ENCODE measurements at places on chromosomes 11 and 22. TPM values are rescaled to one million over a fixed set of nuclear protein-coding genes. Genes with fewer than 3 reads are reported as not detected.
A peak's percentile ranks its signal among the peaks of the same experiment; 100 is the strongest.

Gene SORL1
- total RNA-seq = 338 TPM

- no peak for DNase-seq
Observed at GRCh38 chr11:6778518-6778917, 4.3 kb upstream of the OR2AG1 start.

GRCh38 chr11:63590024-63590788, 24.0 kb downstream of the PLAAT3 start:
- no peak for DNase-seq

DNA sequence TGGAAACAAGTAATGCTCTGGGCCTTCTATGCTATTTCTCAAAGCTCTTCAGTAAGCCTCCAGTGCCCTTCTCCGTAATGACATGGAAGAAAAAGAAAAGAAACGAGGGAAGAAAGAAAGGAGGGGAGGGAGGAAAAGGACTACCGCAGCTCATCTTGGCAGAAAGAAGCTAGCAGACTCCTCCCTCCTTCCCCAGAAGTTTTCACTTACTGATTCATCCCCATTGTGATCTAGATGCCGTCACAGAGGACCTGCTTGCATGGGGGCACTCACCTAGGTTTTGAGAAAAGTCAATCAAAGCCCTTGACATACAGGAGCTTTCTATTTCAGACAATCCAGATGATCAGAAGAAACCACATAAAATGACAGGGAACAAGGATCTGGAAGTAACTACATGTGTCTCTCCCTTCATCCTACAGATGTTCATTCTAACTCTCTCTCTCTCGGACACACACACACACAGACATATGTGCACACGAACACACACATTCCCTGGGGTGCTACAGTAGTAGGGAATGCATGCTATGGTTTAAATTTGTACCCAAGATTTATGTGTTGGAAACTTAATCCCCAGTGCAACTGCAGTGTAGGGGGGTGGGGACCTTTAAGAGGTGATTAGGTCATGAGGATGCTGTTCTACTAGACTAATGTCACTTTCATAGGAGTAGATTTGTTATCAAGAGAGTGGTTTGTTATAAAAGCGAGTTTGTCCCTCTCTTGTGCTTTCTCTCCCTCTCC, 37.6 kb upstream of the RCN1 start:
- DNase-seq = no peak

- DNase-seq = no peak
Observed at GRCh38 chr11:70328556-70328955, 58.1 kb downstream of the PPFIA1 start.

Gene SUSD2
- 67.7 TPM for total RNA-seq

Gene GGA1
- total RNA-seq = 77.0 TPM

Gene CCDC73
- total RNA-seq = not detected

DNA sequence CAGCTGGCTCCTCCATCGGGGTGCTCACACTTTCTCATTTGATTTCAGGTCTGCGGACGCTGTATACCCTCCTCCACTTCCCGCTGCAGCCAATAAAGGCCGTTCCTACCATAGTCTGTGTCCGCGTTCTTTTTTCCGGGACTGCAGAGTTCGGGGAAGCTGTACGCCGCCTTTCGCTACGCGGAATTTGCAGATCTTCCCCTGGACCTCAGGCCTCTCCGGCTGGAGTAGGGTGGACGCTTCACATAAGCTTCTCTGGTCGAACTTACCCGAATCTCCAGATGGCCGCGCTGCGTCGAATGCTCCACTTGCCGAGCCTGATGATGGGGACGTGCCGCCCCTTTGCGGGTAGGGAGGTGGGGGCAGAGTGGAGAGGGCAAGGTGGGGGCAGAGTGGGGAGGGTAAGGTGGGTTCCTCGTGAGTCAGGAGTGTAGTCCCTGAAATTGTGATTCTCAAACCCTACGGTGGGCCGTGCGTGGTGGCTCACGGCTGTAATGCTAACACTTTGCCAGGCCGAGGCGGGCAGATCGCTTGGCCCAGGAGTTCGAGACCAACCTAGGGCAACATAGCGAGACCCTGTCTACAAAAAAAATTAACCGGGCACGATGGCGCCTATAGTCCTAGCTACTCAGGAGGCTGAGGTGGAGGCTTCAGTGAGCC, 617 bp downstream of the CSKMT start:
- DNase-seq = peak; percentile 54

Gene CRYAB
- total RNA-seq = 41.8 TPM

Gene RASGRP2
- 20.2 TPM for total RNA-seq

Measured in transverse colon (tissue), 4 donors.